ENCODE measurements at places on chromosomes 5 and 9.

DNA sequence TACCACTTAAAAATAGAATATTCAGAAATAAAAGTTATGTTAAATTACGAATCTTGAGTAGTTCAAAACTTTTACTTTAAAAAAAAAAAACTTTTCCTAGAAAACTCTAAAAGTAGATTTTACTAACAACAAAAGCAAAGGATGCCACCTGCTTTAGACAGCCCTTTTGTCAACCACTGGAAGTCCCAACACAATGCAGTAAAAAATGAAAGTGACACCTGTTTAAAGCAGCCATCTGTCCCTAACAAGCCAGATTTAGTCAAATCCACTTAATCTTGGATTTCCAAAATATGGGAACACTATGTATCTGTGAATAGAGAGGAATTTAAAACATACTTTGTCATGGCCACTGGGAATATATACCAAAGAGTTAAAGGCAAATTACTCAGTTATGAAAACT is 3.8 kb downstream of the RFX3 start:
- no peak for DNase-seq

GRCh38 chr5:131672776-131673175 is 37.7 kb upstream of the RAPGEF6 start:
- no peak for DNase-seq

GRCh38 chr5:169412831-169413230 is 111.9 kb upstream of the SLIT3 start:
- DNase-seq: no peak

DNA sequence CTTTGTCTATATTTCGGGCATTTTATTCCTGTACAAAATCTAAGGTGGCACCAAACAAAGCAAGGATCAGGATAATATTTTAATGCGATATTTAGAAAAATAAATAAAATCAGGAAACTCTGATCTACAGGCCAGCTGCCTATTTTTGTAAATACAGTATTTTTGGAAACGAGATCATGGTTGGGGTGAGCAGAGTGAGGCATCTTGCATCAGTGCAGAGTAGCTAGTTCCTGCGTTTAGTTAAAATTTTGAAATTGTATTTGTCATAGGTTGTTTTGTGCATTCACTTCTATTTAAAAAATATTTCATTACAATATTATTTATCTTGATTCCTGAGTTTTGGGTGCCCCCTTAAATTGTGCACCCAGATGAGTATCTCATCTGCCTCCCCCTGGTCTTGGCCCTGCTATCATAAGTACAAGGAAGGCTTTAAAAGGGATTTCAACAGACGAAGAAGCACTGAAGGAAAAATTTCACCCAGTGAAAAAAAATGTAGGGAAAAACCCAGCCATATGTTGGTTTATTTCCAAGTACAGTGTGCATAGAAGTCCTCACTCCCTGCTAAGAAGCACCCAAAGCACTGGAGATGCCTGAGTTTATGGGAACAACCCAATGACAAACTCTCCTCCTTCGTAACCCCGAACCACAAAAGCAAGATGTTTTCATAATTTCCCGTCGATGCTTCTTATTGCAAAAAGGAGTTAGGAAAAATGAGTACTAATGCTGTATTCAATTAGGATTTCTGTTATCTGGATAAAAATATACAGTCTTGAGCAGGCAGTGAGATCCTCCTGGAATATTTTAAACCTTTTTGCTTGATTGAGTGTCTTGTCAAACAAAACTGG is 304.7 kb upstream of the CLINT1 start:
- DNase-seq: no peak

DNA sequence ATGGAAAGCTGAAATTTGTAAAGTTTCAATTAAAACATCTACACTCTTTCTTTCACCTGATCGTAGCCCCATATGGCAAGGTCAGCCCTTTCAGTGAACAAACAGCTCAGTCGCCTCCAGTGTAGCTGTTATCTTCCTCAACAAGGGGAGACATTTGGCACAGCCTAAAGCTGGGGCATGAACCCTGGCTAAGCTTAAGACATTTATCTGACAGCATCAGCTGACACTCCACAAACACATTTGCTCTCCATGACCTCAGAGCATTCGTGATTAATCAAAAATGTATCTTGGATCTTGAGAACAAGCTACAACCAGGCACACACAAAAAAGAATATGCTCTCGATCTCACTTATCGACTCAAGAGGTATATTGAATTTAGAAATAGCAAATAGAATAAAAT is 67.3 kb downstream of the POU5F2 start:
- no peak for DNase-seq

Data from NCI-H1092 (cell line).